Mucosa of gallbladder (tissue), 1 donor: ENCODE measurements at places on chromosomes 2 and 18. TPM values are rescaled to one million over a fixed set of nuclear protein-coding genes. Genes with fewer than 3 reads are reported as not detected.

Gene SPP2
- total RNA-seq = not detected

Gene KATNAL2
- 8.0 TPM for total RNA-seq

Gene CAPN14
- 0.14 TPM for total RNA-seq

Gene THSD7B
- 0.75 TPM for total RNA-seq

Gene MCFD2
- total RNA-seq = 78.9 TPM

Gene POTEE
- total RNA-seq = 0.14 TPM

Gene WNT6
- 1.5 TPM for total RNA-seq

Gene TUBB8B
- total RNA-seq = not detected

Gene ASPRV1
- 1.1 TPM for total RNA-seq

GRCh38 chr2:180675170-180675569, 305.2 kb upstream of the UBE2E3 start:
- no peak for DNase-seq

DNA sequence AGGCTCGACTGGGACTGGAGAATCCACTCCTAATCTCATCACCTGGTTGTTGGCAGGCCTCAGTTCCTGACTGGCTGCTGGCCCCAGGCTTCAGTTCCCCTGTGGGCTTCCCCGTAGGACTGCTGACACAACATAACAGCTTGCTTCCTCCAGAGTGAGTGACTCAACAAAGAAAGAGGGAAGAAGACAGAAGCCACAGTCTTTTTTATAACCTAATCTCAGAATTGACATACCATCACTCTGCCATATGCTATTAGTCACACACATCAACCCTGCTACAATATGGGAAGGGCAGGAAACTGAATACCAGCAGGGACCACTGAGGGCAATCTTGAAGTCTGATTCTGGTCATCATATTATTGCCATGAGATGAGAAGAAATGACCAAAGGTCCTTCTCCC, 76.8 kb upstream of the SLC14A2 start:
- DNase-seq = no peak

DNA sequence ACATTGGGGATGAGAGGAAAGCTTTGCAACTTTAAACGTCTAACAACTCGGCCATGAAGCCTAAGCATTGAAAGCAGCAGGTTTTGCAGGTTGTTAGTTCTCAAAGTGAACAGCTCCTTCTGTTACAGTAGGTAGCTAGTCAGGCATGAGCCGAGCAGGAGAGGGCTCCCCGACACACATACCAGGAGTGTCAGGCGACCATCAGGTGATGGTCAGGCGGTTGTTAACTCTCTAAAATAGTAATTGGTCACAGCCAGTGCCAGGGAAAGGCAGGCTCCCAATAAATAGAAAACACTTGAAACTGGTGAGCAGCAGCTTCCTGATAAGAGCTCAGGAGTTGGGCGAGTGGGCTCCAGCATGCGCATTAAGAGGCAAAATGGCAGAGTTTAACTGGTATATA, 53.5 kb upstream of the DAPL1 start:
- DNase-seq = no peak

DNA sequence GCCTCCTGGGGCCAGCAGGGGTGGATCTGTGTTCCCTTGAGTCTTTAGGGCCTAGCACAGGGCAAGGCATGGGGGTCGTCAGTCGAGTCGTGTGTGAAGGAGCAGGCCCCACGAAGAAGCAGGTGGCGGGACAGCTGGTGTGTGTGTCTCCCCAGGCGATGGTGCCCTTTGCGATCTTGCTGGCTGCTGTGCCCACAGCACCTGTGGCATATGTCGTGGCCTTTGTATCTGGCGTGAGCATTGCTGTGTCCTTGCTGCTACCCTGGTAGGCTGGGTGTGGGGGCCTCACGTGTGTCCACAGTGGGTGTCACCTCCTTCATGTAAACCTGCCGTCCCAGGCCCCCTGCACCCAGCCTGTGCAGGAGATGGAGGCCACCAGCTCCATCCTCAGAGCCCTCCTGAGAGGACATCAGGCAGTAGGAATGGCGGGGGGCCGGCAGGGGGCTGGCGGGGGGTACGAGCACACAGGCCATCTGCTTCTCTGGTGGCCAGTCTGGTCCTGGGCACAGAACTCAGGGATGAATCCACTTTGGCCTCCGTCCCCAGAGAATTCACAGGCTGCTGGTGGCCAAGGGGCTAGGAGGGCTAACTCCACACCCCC, 13.2 kb downstream of the MFSD2B start:
- DNase-seq = no peak

- no peak for DNase-seq
Measured at GRCh38 chr2:238388794-238389193, 37.9 kb upstream of the ASB1 start.

GRCh38 chr18:46402396-46402795, 254.6 kb downstream of the LOXHD1 start:
- no peak for DNase-seq

GRCh38 chr2:14944562-14945346, 312.2 kb downstream of the LRATD1 start:
- peak; percentile 13 for DNase-seq

GRCh38 chr2:155308367-155309009, 610.0 kb downstream of the KCNJ3 start:
- DNase-seq = no peak

DNA sequence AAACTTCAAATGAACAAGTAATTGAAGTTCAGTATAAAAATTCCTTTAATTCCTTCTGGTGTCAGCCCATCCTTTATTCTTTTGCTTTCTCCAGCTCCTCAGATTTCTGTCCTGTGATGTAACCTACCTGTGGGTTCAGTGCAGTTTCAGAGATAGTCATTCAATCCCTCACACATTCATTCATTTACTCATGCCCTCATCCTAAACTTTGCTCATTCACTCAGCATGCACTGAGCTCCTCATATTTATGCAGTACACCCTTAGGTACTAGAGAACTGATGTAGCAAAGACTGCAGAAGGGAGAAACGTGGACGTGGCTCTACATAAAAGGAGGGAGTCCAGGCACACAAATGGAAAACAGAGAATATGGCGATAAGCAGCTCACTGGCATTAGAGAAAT, 45.3 kb upstream of the STAT1 start:
- no peak for DNase-seq

- no peak for DNase-seq
Measured at GRCh38 chr2:2719015-2719414, 387.9 kb upstream of the MYT1L start.

DNA sequence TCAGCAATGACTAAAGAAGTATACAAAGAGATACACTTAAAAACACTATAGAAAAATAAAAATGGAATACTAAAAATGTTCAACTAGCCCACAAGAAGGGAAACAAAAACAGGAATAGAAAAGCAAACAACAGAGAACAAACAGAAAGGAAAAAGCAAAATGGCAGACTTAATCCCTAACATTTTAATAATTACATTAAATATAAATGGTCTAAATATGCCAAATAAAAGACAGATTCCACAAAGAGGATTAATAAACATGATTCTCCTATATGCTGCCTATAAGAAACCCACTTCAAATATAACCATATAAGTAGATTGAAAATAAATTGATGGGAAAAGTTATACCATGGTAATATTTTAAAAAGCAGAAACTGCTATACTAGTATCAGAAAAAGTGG, 83.5 kb upstream of the GPR45 start:
- no peak for DNase-seq

DNA sequence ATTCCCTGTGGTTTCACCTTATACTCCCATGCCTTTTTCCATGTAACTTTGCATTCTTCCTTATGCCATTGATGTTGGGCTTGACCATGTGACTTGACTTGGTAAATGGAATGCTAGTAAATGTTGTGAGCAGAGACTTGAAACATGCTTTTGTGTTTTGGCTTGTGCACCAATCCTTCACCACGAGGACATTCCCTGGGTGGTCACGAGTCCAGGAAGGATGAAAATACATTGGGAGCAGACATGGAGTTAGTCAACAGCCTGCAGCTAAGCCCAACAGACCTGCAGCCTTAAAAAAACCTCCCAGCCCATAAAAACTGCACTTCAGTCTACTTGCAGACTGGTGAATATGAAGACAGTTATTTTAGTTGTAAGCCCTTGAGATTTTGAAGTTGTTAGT, 116.5 kb upstream of the SPATS2L start:
- no peak for DNase-seq

DNA sequence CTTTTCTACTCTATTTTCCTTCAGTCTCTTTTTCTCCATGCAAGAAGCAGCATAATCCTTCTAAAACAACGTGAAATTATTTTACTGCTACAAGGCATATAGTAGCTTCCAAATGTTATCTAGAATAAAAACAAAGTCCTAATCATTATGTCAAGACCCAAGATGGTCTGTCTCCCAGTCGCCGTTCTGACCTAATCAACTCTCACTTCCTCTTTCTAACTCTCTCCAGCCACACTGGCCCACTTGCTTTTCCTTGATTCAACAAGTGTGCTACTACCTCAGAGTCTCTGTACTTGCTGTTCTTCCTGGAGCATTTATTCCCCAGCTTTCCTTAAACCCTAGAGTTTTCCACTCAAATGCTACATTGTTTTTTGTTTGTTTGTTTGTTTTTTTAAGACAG, 1491.2 kb downstream of the LRP1B start:
- no peak for DNase-seq

DNA sequence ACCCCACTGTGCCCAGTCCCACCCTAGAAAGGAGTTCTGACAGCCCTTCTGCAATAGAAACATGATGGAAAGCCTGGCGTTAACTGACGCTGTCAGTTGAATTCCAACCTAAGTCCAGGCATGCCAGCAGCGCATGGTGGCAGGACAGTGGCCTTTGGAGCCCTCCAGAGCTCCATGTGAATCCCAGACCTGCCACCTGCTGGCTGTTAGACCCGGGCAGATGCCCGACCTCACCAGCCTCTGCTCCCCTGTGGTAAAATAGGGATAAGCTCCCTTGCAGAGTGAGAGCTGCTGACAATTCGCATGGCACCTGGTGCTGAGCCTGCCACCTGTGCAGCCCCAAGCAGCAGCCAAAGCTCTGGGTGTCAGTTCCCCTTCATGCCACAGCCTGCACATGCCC, 138.6 kb downstream of the LOXHD1 start:
- no peak for DNase-seq

DNA sequence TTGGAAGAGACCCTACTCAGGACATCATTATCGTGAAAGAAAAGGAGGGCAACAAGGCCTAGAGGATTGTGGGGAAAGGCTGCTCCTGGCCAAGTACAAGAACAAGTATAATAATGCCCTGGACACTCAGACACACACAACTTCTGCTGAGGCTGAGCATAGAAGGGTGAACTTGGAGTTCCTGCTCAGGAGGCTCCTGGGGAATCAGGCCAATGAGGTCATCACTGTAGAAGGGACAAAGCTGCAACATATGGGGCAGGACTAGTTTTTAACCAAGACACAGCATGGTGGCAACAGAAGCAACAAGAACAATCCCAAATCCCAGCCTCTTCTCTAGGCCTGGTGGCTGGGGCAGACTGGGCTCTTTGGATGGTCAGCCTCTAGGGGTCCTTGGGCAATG, 102.6 kb downstream of the POLR1A start:
- DNase-seq = no peak

- DNase-seq = no peak
Measured at GRCh38 chr2:212186166-212186565, 352.4 kb downstream of the ERBB4 start.

DNA sequence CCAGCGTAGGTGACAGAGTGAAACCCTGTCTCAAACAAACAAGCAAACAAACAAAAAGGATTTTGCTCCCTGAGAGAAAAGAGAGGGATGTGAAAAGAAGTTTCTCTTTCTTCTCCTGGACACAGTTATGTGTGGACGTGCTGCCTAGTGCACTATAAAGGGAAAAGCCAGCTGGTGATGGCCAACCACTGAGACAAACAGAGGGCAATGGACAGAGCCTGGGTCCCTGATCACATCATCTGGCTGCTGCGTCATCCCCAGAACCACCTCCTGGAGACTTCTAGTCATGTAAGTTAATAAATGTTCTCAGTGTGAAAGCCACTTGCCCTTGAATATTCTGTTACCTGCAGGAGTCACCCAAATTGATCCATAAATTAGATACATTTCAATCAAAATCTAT, 184.9 kb downstream of the PDE11A start:
- DNase-seq = no peak

- DNase-seq = peak; percentile 13
Measured at GRCh38 chr18:50154420-50154819, 40.5 kb downstream of the MYO5B start.

DNA sequence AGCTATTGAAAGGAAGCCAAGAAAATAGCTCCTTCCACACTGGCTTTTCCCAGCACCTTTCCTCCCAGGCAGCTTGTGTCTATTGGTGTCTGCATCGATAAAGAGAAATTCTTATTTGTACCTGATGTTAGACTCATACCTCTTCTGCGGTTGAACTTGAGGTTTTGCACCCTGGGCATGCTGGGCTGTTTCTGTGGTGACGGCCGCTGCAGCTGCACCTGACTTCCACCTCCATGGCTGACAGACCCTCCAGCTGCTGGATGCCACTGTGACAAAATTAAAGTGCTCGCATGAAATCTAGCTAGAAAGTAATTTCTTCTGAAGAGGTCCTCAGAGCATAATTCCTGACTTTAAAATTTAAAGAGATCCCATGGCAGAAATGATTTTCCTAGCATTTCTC, 6.6 kb downstream of the FECH start:
- no peak for DNase-seq

DNA sequence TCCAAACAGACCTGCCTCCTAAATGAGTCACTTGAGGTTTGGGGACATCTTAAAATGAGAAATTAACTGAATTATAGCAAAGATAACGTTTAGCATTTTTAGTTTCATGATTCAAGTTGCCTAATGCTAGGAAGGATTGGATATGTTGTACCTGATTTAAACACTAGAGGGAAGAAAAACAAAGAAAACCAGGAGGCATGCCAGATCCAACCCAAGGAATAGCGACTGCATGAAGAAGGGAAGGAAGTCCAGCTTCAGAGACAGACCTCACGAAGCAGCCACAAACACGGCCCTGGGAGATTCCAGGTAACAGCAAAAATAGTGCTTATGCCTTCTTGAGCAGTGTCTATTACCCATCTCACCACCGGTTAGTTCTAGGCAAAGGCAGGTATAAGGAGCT, 499.9 kb upstream of the SPHKAP start:
- DNase-seq = no peak

DNA sequence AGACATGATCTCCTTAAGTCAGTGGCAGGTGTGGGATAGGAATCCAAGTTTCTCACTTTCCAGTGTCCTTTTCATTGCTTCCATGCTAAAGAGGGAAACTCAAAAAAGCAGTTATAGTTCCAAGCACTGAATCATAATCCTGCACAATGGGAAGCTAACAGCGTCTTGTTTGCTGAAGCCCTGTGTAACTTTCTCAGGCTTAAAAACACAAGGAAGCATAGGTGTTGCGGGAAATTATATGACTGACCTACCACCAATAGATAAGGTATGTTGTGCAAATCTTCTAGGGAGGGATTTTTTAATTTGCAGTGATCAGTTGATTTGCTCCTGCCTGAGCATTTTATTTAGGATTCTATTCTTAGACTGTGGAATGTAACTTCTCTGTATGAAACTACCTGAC, 250.9 kb downstream of the MYO3B start:
- DNase-seq = no peak

DNA sequence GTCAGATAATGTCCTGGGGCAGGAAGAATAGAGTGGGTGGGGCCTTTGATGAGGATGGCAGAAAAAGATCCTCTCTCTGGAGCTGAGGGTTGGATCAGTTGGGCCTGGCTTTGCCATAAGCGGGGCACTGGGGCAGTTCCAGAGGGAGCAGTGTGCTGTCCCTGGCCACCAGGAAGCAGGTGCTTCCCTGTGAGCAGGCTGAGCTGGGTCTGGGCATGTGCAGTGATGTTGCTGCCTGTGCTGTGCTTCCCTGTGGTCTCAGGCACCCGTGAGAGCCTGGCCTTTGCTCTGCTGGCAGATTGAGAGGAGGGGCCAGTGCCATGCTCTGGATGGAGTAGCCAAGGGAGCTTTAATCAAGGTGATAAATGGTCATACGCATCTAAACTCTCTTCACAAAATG, 14.6 kb upstream of the NPPC start:
- DNase-seq = no peak

- peak; percentile 66 for DNase-seq
Measured at GRCh38 chr2:69082430-69082997, 69.5 kb downstream of the ANTXR1 start.
